RPMI7951 (cell line): ENCODE measurements at places on chromosomes 4 and X. TPM values are rescaled to one million over a fixed set of nuclear protein-coding genes. Genes with fewer than 3 reads are reported as not detected.

Gene BMP3
- under 0.01 TPM in 1 of 2 replicates, not detected in the other for total RNA-seq

- DNase-seq, result no peak
Observed at GRCh38 chr4:71749008-71749594, 34.8 kb downstream of the GC start.

DNA sequence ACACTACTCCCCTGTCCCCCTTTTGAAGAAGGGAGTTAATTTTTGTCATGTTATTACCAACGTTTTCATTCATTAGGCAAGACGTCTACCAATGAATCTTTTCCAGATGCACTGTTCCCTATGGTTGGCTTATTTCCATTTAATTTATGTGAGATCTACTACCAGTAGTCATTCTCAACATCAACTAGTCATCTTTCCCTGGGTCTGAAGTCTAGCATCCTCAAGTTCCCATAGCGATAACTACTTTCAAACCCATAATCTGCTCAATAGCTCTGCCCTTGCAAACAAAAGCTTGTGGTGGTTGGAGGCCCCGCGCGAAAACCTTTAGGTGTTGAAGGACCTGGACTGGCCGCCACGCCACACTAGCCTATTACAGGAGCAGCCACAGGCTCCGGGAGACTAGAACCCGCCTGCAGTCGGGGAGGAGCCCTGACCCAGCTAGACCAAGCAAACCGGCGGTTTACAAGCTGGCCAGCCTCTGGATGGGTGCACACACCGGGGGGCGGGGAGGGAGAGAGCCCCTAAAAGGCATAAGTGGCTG, 746 bp downstream of the PPAT start:
- peak; percentile 64 for DNase-seq

GRCh38 chr4:72919937-72920336, 149.6 kb downstream of the COX18 start:
- DNase-seq, result no peak

Gene CITED1
- total RNA-seq, result 0.12 and 1.3 TPM in 2 replicates

- no peak for DNase-seq
Observed at GRCh38 chr4:90799895-90800294, 672.7 kb downstream of the CCSER1 start.

DNA sequence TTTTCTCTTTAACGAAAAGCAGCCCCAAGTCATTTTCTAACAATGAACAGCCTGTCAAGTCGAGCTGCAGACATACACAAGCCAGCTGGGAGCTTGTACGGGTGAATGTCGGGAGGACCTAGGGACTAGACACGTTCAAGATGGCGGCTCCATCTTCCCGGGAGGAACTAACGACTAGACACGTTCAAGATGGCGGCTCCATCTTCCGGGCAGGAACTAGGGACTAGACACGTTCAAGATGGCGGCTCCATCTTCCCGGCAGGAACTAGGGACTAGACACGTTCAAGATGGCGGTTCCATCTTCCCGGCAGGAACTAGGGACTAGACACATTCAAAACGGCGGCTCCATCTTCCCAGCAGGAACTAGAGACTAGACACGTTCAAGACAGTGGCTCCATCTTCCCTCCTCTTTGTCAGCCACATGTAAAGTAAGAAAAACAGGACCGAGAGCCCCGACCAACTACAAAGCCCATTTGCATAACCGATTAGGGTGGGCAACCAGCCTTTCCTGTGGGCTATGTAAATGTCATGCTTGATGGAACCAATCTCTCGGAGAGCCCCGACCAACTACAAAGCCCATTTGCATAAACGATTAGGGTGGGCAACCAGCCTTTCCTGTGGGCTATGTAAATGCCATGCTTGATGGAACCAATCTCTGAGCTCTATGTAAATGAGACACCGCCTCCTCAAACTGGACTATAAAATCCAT, 175.5 kb downstream of the DHRSX start:
- no peak for DNase-seq

- no peak for DNase-seq
Observed at GRCh38 chr4:74379912-74380311, 15.0 kb downstream of the EREG start.

- DNase-seq, result no peak
Observed at GRCh38 chr4:6475492-6476020, 3.1 kb upstream of the PPP2R2C start.

DNA sequence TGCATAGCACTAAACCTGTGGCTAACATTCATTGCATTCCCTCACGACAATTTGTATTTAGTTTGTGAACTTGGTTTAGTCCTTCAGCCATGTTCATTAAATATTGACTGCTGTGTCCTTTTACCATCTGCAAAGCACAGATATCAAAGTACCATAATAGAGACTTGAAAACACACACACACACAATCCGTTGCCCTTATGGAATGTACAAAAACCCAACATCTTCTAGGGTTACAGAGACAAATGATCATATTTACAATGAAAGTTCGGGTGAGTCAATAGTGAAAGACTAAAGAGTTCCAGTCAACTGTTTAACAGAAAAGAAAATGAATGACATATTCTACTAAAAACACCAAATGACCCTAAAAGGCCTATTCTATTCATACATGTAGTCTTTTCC, 50.8 kb upstream of the TXK start:
- no peak for DNase-seq

DNA sequence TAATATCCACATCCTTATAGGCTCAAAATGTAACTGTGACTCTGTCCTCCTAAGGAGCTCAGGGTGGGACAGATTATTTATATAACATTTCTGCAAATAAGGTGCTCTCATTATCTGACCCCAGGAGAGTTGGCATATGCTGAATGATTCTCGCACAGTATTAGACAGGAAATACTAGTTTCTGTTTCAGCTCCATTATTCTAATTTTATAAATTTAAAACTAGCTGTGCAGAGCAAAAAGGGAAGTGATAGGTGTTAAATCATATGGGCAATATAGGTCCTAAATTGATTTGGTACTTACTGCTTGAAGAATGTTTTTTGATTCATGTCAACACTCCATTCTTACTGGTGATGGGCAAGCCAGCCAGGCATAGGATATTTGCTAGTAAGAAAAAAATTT, 141.5 kb downstream of the GLRA2 start:
- DNase-seq, result no peak

- DNase-seq, result no peak
Observed at GRCh38 chrX:16828124-16828908, 41.8 kb downstream of the RBBP7 start.

DNA sequence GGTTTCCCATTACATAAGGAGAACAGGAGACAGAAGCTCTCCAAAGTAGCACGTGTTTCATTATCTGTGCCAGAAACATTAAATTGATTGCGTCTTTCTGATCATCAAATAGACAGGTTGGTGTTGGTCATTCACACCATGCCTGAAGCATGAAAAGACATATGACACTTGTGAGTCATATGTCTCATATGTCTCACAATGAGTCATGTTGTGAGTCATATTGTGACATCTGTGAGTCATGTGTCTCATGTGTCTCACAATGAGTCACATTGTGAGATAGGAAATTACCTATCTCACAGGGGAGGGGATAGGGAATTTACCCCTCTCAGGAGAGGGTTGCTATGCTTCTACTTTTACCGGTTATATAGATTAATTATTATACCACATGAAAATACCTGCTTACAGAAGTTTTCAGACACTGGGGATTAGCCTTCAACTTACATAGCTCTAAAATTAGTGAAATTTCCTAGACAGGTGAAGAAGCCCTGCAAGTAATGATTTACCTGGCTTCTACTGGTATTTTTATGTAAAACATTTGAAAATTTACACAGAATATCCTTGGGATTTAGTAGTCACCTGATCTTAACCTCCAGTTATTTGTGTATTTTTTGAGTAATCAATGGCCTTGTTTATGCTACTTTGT, 80.8 kb downstream of the NPFFR2 start:
- DNase-seq, result peak; percentile 80

Gene MECP2
- total RNA-seq, result 12.5 and 12.9 TPM in 2 replicates

DNA sequence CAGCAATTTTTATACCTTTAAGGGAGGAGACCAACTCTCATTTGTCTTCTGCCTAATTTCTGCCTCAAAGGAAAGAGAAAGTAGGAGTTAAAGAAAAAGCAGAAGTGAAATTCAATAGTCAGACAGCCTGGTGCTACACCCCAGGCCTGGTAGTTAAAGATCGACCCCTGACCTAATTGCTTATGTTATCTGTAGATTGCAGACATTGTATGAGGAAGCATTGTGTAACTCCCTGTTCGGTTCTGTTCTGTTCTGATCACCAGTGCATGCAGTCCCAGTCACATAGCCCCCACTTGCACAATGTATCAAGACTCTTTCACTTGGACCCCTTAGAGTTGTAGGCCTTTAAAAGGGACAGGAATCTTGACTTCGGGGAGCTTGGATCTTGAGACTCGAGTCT, 335.9 kb upstream of the AR start:
- no peak for DNase-seq

Gene WNK3
- 1.8 TPM in 2 replicates for total RNA-seq

GRCh38 chrX:26138274-26138673, at the start of gene MAGEB18:
TSS of gene MAGEB18 (plus strand) at chrX:26138343. CDS start at chrX:26138986, 643 bp downstream.
- DNase-seq, result no peak
